Type B pancreatic cell (in vitro differentiated cells): ENCODE measurements at places on chromosomes 7 and 10. TPM values are rescaled to one million over a fixed set of nuclear protein-coding genes. Genes with fewer than 3 reads are reported as not detected.
A peak's percentile ranks its signal among the peaks of the same experiment; 100 is the strongest.

- DNase-seq, result no peak
- no peaks in the 10 kb centered on the region for H3K27me3 ChIP-seq
- H3K27ac ChIP-seq, result no peak overlapping the region
- peaks cover 8% of the 10 kb centered on the region for H3K36me3 ChIP-seq
Measured at GRCh38 chr7:158885624-158886023, 29.3 kb downstream of the DYNC2I1 start.

ADAM8 gene
- 6.2 and 7.1 TPM in 2 replicates for total RNA-seq

SUN3 gene
- not detected in 2 replicates for total RNA-seq

MKLN1 gene
- total RNA-seq, result 39.1 and 47.7 TPM in 2 replicates

GRCh38 chr7:116087291-116087690 is 56.7 kb upstream of the TFEC start:
- no peak overlapping the region for H3K27ac ChIP-seq
- H3K36me3 ChIP-seq, result no peaks in the 10 kb centered on the region
- no peaks in the 10 kb centered on the region for H3K27me3 ChIP-seq

GRCh38 chr10:51951601-51952000 is 252.2 kb upstream of the CSTF2T start:
- H3K36me3 ChIP-seq, result no peaks in the 10 kb centered on the region
- no peak overlapping the region for H3K27ac ChIP-seq
- no peak for DNase-seq
- no peak overlapping the region for H3K4me3 ChIP-seq
- no peaks in the 10 kb centered on the region for H3K27me3 ChIP-seq
- peaks cover 3% of the 10 kb centered on the region for H3K4me1 ChIP-seq

GRID1 gene
- total RNA-seq, result 2.4 and 9.2 TPM in 2 replicates

- H3K4me3 ChIP-seq, result no peak overlapping the region
- H3K36me3 ChIP-seq, result no peaks in the 10 kb centered on the region
- no peak for DNase-seq
- peaks cover 18% of the 10 kb centered on the region for H3K4me1 ChIP-seq
- H3K27ac ChIP-seq, result no peak overlapping the region
Measured at GRCh38 chr10:100372415-100373297, 25.6 kb downstream of the SCD start.

GRCh38 chr10:91742229-91742628 is 56.0 kb upstream of the TNKS2 start:
- no peaks in the 10 kb centered on the region for H3K36me3 ChIP-seq
- peaks cover 26% of the 10 kb centered on the region for H3K27me3 ChIP-seq
- no peak for DNase-seq
- H3K4me3 ChIP-seq, result no peak overlapping the region
- no peak overlapping the region for H3K27ac ChIP-seq

DNA sequence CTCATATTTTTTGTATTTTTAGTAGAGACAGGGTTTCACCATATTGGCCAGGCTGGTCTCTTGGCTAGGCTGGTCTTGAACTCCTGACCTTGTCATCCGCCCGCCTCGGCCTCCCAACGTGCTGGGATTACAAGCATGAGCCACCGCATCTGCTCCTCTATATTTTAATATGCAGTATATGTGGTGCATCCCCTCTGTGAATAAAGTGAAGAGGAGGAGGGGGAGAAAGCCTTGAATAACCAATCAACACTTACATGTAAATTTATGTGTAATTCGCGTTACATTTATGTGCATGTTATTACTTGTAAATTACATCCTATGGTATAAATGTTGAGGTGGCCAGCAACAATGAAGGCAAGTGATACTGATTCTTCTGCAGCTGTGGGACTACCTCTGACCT is 309.9 kb downstream of the CCDC3 start:
- no peak for DNase-seq
- H3K27me3 ChIP-seq, result no peaks in the 10 kb centered on the region
- H3K36me3 ChIP-seq, result no peaks in the 10 kb centered on the region

DNA sequence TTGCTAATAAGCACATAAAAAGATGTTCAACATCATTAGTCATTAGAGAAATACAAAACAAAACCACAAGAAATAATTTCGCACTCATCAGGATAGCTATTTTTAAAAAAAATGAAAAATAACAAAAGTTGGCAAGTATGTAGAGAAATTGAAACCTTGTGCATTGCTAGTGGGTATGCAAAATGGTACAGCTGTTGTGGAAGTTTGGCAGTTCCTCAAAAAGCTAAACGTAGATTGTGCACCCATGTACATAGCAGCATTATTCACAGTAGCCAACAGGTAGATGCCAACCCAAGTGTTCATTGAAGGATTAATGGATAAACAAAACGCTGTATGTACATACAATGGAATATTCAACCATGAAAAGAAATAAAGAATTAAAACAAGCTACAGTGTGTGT is 35.3 kb upstream of the STARD3NL start:
- H3K4me1 ChIP-seq, result no peaks in the 10 kb centered on the region
- H3K27ac ChIP-seq, result no peak overlapping the region
- H3K36me3 ChIP-seq, result no peaks in the 10 kb centered on the region
- no peak for DNase-seq

PDE6C gene
- total RNA-seq, result not detected in 2 replicates

TYW1B gene
- total RNA-seq, result 2.2 and 3.1 TPM in 2 replicates

FANK1 gene
- total RNA-seq, result 9.5 and 11.8 TPM in 2 replicates

BBIP1 gene
- 15.8 and 24.8 TPM in 2 replicates for total RNA-seq

- H3K27me3 ChIP-seq, result peaks cover 5% of the 10 kb centered on the region
- DNase-seq, result no peak
- H3K27ac ChIP-seq, result no peak overlapping the region
- H3K36me3 ChIP-seq, result no peaks in the 10 kb centered on the region
- H3K4me3 ChIP-seq, result no peak overlapping the region
Measured at GRCh38 chr10:125417605-125418004, 257.2 kb upstream of the CTBP2 start.

ZNF735 gene
- total RNA-seq, result not detected in 2 replicates

DNA sequence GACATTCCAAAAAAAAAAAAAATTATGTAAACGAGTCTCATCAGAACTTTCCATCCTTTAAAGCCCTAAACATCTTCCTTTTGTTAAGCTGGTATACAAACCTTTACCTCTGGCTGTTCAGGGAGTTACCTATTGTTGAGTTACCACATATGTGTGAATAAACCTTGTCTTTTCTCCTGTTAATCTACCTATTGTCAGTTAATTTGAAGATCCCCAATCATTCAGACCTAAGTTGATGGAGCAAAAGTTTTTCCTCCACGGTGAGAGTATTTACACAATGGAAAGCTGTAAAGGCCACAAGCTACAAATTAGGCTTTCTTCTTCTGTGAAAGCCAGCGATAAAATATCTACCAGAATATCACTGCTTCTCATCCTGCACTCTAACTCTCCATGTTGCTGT is 80.3 kb downstream of the SKAP2 start:
- no peak for DNase-seq
- peaks cover 20% of the 10 kb centered on the region for H3K36me3 ChIP-seq
- no peaks in the 10 kb centered on the region for H3K27me3 ChIP-seq
- H3K4me1 ChIP-seq, result peaks cover 11% of the 10 kb centered on the region
- H3K4me3 ChIP-seq, result no peak overlapping the region
- H3K27ac ChIP-seq, result no peak overlapping the region

OR6B1 gene
- total RNA-seq, result not detected in 2 replicates

GNAT3 gene
- total RNA-seq, result 0.70 and 0.81 TPM in 2 replicates

GRCh38 chr7:100763556-100764140 is 30.3 kb downstream of the ZAN start:
- peaks cover 4% of the 10 kb centered on the region for H3K27me3 ChIP-seq
- no peaks in the 10 kb centered on the region for H3K36me3 ChIP-seq
- no peaks in the 10 kb centered on the region for H3K4me1 ChIP-seq
- no peak overlapping the region for H3K4me3 ChIP-seq
- no peak overlapping the region for H3K27ac ChIP-seq

TBRG4 gene
- total RNA-seq, result 88.2 and 98.3 TPM in 2 replicates

- H3K36me3 ChIP-seq, result peaks cover 34% of the 10 kb centered on the region
- no peak for DNase-seq
Measured at GRCh38 chr10:61983255-61983654, 81.8 kb downstream of the ARID5B start.

SLC13A4 gene
- total RNA-seq, result 5.2 and 11.3 TPM in 2 replicates

FOXP2 gene
- total RNA-seq, result 3.4 and 24.0 TPM in 2 replicates

DNA sequence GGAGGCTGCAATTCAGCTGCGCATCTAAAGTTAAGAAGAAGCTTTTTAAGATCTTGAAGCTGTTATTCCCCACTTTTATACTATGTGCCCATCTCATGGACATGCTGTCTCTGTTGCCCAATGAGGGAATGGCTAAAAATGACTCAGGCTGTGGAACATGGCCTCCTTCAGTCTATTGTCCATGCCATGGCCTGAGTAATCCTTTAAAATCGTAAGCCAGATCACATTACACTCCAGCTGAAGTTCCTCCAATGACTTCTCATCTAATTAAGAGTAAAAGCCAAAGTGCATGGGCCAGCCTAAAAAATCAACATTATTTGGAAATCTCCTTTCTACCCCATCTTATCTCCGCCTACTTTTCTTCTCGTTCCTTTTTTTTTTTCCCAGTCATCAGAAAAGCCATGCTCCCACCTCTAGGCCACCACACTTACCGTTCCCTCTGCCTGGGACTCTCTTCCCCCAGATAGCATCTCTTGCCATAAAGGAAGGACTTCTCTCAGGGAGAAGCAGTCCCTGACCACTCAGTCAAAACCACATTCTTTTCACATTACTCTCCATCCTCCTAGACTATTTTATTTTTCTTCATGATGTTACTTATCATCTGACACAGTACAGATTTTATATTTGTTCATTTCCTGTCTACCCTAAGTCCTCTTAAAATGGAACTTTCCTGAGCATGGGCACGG is 337.4 kb downstream of the PRPF18 start:
- peaks cover 5% of the 10 kb centered on the region for H3K36me3 ChIP-seq
- no peak overlapping the region for H3K27ac ChIP-seq
- no peaks in the 10 kb centered on the region for H3K27me3 ChIP-seq
- H3K4me3 ChIP-seq, result no peak overlapping the region

DNA sequence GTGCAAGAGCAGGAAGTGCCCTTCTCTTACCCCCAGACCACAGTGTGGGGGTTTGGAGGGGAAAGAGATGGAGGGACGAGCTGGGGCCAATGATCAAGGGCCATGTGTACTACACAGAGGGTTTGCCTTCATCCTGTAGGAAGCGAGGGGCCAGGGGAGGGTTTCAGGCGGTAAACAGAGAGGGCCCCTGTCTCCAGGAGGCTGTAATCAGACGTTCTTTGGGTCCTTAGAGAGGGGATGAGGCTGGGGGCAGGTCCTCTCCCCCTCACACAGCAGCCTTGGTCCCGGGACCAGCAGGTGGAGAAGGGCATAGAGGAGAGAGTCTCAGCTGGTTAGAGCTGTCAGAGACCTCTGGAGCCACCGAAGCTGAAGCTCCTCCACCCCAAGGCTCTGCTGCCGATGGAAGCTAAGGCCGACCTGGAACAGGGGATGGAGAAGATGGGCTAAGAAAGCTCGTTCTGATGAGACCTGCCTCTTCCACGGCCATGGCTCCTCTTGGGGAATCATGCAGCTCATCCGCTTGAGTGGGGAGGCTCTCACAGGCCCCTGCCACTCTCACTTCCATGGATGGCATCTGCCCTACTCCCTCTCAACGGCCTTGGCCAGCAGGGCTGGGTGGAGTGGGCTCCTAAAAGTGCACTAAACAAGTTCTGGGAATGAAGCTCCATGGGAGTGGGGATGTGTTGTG is 3.5 kb downstream of the LOXL4 start:
- H3K27me3 ChIP-seq, result peaks cover 35% of the 10 kb centered on the region
- H3K27ac ChIP-seq, result no peak overlapping the region
- H3K4me3 ChIP-seq, result no peak overlapping the region
- H3K4me1 ChIP-seq, result peaks cover 31% of the 10 kb centered on the region

- peaks cover 24% of the 10 kb centered on the region for H3K4me1 ChIP-seq
- no peaks in the 10 kb centered on the region for H3K27me3 ChIP-seq
- no peaks in the 10 kb centered on the region for H3K36me3 ChIP-seq
- no peak overlapping the region for H3K27ac ChIP-seq
- no peak for DNase-seq
Measured at GRCh38 chr7:356087-356486, 66.1 kb downstream of the FOXL3 start.

CACNB2 gene
- 4.9 and 7.6 TPM in 2 replicates for total RNA-seq

DNA sequence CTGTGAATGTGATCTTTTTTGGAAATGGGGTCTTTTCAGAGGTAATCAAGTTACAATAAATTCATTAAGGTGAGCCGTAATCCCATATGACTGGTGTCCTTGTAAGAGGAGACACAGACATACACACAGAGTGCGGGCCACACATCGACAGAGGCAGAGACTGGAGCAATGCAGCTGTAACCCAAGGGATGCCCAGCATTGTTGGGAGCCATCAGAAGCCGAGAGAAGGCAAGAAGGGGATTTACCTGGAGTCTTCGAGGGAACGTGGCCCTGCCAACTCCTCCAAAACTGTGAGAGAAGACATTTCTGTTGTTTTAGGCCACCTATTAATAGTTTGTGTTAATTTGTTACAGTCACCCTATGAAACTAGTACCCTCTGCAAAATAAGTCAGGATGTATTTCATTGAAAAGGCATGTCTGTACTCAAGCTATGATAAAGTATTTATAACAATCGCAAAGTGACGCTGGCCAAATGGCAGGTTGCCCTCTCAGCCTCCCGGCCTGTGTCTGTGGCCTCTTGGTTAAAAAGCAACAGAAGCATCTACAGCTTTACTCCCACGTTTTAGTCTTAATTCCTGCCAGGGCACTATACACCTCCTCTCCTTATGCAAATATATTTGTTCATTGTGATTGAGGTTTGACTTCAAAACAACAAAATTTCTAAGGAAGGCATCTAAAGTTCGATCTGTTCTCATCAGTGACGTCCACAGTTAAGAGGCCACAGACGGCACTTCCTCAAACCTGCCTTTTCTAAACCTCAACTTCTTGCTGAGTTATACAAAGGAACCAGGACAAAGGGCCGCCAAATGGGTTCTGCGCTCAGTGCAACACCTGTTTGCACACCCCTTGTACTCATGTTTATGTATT is 46.8 kb downstream of the HIPK2 start:
- no peak overlapping the region for H3K27ac ChIP-seq
- no peak overlapping the region for H3K4me3 ChIP-seq
- no peak for DNase-seq
- H3K27me3 ChIP-seq, result no peaks in the 10 kb centered on the region
- H3K36me3 ChIP-seq, result peaks cover 32% of the 10 kb centered on the region

DNA sequence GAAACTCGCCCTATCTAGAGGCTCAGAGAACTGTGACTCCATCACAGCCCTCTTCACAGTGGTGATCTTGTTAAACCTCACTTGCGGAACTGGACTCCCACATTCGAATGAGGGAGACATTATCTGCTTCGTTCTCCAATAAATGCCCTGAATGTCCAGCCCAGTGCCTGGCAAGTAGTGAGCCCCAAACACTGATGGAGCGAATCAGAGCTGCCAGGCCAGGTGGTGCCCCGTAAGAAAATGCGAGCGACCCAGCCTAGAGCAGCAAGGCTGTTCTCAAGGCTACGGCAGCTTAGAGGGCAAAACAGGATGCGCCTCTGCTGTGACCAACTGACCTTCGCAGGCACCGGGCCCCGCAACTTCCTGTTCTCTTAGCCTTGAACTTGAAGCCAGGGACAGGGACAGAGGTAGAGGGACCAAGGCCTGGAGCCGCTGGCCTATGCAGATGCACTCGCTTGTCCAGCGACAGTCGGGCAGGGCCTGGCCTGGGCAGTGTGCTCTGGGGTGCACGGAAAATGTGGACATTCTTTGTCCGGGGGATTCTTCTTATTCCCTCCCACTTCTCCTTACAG is 217.6 kb downstream of the TCERG1L start:
- H3K4me1 ChIP-seq, result peaks cover 12% of the 10 kb centered on the region
- H3K4me3 ChIP-seq, result no peak overlapping the region
- peak overlapping the region; percentile 95 for H3K27ac ChIP-seq
- DNase-seq, result no peak
- peaks cover 4% of the 10 kb centered on the region for H3K36me3 ChIP-seq

GRCh38 chr10:112792487-112793201 is 157.4 kb upstream of the TCF7L2 start:
- peak overlapping the region; percentile 19 for H3K4me3 ChIP-seq
- DNase-seq, result no peak
- peaks cover 9% of the 10 kb centered on the region for H3K36me3 ChIP-seq
- peaks cover 33% of the 10 kb centered on the region for H3K4me1 ChIP-seq

GRCh38 chr10:124379609-124380193 is 39.0 kb downstream of the OAT start:
- H3K4me3 ChIP-seq, result no peak overlapping the region
- H3K27me3 ChIP-seq, result peaks cover 35% of the 10 kb centered on the region
- H3K4me1 ChIP-seq, result peaks cover 10% of the 10 kb centered on the region
- DNase-seq, result no peak
- no peaks in the 10 kb centered on the region for H3K36me3 ChIP-seq
